ENCODE measurements at places on chromosomes 6 and 20.

- DNase-seq = no peak
Measured at GRCh38 chr6:14975471-14975817, 270.4 kb upstream of the JARID2 start.

DNA sequence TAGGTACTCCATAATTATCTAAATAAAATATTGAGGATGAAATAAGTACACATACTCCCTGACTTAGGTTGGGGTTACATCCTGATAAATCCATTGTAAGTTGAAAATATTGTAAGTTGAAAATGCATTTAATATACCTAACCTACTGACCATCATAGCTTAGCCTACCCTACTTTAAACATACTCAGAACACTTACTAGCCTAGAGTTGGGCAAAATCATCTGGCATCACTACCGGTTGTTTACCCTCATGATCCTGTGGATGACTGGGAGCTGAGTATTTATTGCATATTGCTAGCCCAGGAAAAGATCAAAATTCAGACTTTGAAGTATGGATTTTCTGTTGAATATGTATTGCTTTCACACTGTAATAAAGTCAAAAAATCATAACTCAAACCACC, 467.3 kb downstream of the C6orf118 start:
- DNase-seq = no peak

DNA sequence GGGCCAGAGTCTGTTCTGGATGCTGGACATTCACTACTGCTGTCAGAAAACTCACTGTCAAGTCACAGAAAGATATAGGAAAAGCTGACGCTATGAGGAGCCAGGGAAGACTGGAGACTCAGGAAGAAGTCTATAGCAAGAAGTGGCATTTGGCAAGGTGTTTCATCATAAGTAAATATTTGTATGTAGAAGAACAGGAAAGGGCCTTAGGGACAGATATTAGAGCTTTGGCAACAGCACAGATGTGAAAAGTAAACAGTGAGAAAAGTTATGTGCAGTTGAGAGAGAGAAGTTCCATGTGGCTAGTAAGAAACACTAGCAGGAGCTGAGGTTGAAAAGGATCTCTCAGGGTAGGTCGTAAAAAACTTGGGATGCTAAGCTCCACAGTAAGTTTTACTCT, 868.9 kb downstream of the PHF3 start:
- DNase-seq = no peak

DNA sequence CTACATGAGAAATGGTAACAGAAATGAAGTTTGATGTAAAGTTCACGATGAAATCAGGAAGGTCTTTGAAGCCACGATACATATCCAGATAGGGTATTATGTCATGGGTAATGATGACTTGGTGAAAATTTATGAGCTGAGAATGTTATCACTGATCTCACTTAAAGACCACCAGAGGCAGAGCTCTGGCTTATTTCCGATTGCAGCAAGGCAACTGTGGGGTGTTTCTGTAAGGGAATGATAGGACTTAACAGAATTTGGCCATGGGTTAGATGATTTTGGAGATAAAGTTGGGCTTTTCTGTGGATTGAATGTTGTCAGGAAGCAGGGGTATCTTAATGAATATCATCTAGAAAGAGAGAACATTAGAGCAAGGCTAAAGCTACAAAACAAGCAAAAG, 508.4 kb downstream of the HDGFL1 start:
- no peak for DNase-seq

DNA sequence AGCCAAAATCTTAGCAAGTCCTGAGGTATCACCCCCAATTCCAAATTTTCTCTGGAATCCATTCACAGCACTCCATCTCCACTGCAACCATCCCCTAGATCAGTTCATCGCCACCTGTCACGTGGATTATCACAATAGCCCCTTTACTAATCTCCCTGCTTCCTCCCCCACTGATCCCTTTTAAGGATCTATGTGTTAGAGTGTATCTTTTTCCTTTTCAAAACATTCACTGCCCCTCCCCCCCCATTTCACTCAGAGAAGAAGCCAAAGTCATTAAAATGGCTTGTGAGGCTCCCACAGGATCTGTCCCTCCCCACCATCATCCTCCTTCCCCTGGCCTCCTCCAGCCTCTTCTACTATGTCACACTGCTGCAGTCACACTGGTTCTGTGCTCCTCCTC, 18.4 kb upstream of the SPAG4 start:
- no peak for DNase-seq

- no peak for DNase-seq
Measured at GRCh38 chr6:156474507-156475120, 302.6 kb upstream of the ARID1B start.

GRCh38 chr6:109237077-109237985, 142.0 kb downstream of the CEP57L1 start:
- no peak for DNase-seq

- peak; percentile 25 for DNase-seq
Measured at GRCh38 chr6:160069050-160069454, 52.6 kb upstream of the SLC22A1 start.

GRCh38 chr6:133447924-133448323, 206.8 kb downstream of the EYA4 start:
- no peak for DNase-seq

DNA sequence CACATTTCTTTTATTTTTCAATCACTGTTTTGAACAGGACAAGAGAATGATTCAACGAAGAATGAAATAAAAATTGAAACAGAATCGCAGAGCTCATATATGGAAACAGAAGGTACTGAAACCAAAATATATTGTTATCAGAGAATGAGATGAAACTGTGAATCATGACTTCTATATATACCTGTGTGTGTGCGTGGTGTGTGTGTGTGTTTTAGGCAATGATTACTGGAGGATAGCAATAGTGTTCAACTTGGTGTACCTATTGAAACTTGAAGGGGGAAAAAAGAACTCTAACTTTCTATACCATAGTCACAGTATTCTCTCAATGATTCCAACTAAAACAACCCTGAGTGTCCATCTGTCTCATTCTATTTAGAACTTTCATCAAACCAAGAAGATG, 586.6 kb downstream of the KIF16B start:
- no peak for DNase-seq

- no peak for DNase-seq
Measured at GRCh38 chr20:61949714-61950640, 115.7 kb downstream of the TAF4 start.

GRCh38 chr6:100217225-100218012, 223.4 kb upstream of the MCHR2 start:
- no peak for DNase-seq

DNA sequence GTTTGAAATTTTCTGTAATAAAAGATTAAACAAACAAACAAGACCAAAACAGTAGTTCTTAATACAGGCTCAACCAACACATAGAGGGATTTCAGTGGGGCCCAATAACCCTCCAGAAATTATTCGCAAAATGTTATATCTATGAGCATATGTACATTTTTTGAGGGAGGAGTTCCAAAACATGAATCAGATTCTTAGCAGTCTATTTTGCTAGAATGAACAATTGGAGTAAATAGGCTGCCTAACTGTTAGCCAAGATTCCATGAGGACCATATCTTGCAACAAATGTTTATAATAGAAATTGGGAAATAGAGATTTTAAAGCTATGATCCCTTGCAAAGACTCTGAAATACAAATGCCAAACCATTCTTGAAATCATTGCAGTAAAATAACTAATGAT, 186.3 kb downstream of the AKAP7 start:
- DNase-seq = no peak

DNA sequence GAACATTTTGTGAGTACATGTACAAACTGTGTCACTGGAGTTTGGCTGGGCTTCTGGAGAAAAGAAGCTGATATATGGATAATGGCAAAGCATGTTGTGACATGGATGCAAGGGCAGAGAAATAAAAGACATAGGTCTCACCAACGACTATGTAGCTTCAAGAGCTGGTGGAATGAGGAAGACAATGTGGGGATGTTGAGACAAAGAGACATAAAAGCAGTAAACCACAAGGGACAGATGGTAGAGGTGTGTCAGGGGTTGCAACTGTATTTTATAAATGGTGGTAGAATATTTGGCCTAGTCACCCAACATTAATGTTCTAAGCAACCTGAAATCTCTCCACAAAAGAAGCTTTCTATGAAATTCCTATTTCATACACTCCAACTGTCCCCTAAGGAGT, 199.0 kb downstream of the KCNQ5 start:
- DNase-seq = no peak

GRCh38 chr6:160355001-160355400, 6.8 kb downstream of the SLC22A3 start:
- DNase-seq = no peak

DNA sequence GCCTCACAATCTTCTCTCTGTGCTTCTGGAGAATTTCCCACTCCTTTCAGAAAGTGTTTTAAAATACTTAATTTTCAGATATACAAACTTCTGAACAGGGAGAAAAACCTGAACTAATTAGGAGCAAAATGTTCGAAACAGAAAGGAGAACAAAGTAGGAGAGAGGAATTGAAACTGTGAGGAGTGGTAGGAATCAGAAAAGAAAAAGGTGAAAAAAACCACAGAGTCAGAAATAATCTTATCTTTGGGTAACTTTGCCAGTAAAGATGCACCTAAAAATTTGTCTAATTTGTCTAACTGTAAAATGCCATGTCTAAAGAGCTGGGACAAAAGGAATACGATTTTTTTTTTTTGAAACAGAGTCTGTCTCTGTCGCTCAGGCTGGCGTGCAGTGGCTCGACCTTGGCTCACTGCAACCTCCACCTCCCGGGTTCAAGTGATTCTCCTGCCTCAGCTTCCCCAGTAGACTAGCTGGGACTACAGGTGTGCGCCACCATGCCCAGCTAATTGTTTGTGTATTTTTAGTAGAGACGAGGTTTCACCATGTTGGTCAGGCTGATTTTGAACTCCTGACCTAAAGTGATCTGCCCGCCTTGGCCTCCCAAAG, 4.7 kb upstream of the RIPOR2 start:
- no peak for DNase-seq

DNA sequence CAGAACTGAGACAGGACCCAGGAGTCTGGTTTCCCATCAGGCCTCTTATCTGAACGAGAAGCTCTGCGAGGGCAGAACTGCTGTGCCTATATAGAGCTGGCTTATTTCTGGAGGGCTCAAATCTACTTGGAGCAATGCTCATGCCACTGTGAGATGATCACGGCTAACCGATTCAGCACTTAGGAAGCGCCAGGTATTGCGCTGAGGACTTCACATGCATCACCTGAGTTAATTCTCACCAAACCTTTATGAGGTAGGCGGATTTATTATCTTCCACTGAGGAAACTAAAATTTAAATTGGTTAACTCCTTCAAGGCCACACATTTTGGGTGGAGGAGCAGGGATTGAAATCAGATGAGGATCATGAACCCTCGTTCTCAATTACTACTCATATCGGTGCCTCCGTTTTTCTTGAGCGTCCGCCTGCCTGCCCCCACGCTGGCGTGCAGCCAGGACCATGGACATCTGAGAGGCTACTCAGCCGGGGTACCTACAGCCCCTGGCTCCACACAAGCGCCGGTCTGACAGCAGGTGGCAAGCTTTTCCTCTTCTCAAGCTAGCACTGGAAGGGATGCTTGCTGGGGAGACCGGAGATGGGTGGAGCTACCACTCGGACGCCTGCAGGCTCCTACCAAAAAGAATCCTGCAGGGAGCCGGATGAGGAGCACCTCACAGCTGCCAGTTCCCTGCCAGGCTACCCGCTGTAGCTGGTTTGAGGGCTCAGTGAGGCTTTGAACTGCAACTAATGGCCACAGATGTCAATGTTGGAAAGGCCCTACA, 1.0 kb upstream of the PCIF1 start:
- DNase-seq = peak; percentile 82

GRCh38 chr20:64038224-64038564, 2.2 kb downstream of the C20orf204 start:
- DNase-seq = peak; percentile 22

GRCh38 chr20:31570735-31571617, 34.1 kb upstream of the ID1 start:
- DNase-seq = no peak

DNA sequence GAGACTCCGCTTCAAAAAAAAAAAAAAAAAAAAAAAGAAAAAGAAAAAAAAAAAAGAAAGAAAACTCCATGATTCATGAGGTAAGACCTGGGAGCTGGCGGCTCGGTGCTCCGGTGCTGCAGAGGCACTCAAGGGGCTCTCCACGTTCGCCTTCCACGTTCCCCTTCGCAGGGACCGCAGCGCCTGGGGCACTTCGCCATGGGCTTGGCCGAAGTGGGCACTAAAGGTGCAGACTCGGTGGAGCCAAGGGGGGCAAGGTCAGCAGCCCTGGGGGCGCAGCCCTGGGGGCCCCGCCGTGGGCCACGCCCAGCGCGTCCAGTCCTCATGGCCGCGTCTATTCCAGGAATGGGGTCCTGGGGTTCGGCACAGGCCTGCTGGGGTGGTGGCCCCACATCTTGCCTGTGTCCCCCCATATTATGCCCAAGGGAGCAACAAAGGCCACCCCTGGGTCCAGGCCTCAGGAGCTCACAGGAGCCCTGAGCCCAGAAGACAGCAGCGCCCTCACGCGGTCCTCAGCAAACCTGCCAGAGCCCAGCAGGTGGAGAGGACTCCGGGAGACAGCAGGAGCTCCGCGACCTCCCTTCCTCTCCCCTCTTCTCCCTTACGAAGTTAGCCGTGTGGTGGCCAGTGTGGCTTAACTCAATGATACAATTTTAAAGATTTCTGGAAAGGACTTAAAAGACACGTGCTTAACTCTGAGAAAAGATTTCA, 21.9 kb downstream of the ZBTB46 start:
- no peak for DNase-seq

DNA sequence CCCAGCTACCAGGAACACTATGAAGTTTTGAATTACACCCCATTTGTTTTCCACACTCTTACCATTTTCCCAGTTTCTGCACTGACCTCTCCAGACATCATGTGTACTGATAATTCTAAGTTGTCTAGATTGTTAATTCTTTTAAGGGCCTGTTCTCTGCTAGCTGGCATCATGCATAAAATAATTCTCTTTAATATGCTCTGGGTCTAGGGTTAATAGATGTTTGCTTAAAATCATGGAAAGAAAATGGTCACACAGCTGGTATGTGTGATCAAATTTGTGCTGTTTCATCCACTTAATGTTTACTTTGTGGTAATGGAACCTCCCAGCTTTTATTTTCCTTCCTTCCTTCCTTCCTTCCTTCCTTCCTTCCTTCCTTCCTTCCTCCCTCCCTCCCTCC, 49.1 kb downstream of the HFE start:
- no peak for DNase-seq

Measured in CD8-positive, alpha-beta T cell (primary cell).